ENCODE measurements at places on chromosomes 12 and 14. TPM values are rescaled to one million over a fixed set of nuclear protein-coding genes. Genes with fewer than 3 reads are reported as not detected.

The RIMKLB gene
- 0.33 TPM for total RNA-seq

DNA sequence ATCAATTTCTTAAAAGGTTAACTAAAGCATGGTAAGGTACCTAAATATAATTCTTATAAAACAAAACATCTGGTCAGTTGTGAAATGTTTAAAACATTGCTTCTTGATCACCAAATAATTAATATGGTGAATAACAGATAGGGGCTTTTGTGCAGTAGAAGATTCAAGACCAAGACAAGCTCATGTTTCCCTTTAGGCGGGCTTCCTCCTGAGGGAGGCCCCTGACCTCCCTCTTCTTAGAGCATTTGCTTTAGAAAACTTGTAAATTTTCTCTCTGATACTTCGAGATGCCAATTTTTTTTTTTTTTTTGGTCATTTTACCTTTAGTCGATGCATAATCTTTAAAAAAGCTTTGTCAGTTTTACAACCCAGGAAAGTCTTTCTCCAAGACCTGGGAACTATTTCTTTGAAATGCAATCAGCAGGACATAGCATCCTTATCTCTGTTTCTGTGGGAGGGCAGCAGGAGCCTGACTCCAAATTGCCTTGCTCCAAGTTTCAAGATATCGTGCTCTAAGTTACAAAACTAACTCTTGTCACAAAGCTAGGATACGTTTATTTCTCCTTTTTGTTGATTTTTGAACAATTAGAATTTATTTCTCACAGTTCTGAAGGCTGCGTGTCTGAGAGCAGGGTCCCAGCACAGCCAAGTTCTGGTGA lies 66.6 kb upstream of the BICD1 start:
- no peak for DNase-seq

GRCh38 chr14:104194016-104194415 lies 55.6 kb downstream of the KIF26A start:
- DNase-seq = no peak

DNA sequence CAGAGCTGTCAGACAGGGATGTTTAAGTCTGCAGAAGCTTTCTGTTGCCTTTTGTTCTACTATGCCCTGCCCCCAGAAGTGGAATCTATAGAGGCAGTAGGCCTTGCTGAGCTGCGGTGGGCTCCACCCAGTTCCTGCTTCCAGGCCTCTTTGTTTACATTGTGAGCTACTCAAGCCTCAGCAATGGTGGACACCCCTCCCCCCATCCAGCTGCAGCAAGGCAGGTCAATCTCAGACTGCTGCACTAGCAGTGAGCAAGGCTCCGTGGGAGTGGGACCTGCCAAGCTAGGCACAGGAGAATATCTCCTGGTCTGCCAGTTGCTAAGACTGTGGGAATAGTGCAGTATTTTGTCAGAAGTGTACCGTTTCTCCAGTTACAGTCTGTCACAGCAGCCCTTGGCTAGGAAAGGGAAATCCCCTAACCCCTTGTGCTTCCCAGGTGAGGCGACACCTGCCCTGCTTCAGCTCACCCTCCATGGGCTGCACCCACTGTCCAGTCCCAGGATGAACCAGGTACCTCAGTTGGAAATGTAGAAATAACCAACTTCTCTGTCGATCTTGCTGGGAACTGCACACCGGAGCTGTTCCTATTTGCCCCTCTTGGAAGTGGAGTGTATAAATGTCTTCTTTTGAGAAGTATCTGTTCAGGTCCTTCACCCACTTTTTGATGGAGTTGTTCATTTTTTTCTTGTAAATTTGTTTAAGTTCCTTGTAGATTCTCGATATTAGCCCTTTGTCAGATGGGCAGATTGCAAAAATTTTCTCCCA lies 213.5 kb upstream of the SLC38A2 start:
- peak; percentile 93 for DNase-seq

DNA sequence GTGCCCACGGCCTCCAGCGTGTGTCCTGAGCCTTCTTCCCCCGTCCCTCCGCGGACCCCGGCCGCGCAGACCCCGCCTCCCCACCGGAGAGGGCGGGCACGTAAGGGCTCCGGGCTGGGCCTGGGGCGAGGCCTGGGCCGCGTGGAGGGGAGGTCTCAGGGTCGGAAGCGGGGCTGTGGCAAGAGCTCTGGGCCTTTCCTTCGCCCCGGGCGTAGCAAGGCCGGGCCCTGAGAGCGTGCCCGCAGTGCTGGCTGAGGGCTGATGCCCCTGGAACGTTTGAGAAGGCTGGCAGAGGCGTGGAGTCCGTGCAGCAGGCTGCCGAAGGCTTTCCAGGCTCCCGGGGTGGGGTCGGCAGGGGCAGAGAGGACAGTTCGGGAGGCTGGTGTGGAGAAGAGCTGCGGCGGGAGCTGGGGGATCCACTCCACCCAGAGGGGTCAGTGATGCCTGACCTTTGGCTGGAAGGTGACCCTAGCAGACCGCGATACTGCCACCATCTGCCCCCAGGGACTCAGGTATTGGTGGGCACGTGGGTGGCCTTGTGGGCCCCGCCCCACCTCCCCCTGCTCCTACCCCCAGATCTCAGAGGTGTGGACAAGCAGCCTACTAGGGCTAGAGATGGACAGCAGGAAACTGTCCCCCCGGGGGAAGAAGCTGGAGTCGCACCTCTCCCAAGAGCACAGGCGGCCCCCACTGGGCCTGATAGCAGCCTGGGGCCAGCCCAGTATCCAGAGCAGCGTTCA lies 558 bp downstream of the TEX22 start:
- peak; percentile 50 for DNase-seq

The DAAM1 gene
- total RNA-seq = 24.5 TPM

GRCh38 chr12:52713960-52714886 lies 10.9 kb upstream of the KRT77 start:
- DNase-seq = no peak

The CLEC9A gene
- not detected for total RNA-seq

- no peak for DNase-seq
Observed at GRCh38 chr14:87306409-87307168, 686.4 kb downstream of the GALC start.

The KRT79 gene
- total RNA-seq = not detected
